ENCODE measurements at places on chromosomes 2 and 18.
A peak's percentile ranks its signal among the peaks of the same experiment; 100 is the strongest.

DNA sequence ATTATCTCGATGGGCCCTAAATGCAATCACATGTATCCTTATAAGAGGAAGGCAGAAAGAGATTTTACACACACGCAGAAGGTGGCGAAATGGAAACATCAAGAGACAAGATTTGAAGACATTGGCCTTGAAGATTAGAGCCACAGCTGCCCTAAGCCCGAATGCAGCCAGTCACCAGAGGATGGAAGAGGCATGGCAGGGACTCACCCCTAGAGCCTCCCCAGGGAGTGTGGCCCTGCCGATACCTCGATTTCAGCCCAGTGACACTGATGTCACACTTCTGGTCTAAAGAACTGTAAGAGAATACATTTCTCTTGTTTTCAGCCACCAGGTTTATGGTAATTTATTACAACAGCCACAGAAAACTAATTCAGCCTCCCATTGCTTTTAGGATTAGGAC lies 17.4 kb downstream of the TTC39C start:
- DNase-seq = no peak

DNA sequence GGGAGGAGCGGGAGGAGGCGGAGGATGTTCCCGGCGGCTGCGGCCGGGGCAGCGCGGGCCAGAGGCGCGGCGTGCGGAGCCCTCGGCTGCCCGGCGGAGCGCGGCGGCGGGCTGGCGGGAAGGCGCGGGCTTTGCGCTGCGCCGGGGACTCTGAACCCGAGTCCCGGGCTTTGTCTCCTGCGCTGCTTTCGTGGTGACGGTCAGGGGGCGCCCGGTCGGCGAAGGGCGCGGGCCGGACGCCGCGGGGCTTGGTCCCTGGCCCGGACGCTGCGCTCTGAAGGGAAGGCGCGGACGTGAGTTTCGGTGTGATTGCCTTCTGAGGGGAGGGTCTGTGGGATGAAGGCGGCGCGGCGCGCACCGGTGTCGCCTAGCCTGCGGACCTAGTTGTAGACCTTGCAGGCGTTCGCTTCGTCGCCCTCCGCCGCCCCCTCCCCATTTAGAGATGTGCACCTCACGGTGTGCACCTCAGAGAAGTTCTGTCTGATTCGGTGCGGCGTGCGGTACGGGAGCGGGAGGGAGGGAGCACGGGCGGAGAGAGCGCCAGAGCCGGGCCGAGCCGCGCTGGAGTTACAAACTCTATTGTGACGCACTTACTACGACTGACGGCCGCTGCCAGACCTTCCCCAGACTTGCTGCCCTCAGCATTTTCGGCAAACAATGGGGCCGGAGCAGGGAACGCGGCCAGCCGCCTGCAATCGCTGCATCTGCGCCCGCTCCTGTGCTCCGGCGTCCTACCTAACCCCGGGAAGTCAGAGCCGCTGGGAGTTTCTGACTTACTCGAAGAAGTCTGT lies 2.1 kb downstream of the BCL2L11 start:
- DNase-seq = peak; percentile 37

DNA sequence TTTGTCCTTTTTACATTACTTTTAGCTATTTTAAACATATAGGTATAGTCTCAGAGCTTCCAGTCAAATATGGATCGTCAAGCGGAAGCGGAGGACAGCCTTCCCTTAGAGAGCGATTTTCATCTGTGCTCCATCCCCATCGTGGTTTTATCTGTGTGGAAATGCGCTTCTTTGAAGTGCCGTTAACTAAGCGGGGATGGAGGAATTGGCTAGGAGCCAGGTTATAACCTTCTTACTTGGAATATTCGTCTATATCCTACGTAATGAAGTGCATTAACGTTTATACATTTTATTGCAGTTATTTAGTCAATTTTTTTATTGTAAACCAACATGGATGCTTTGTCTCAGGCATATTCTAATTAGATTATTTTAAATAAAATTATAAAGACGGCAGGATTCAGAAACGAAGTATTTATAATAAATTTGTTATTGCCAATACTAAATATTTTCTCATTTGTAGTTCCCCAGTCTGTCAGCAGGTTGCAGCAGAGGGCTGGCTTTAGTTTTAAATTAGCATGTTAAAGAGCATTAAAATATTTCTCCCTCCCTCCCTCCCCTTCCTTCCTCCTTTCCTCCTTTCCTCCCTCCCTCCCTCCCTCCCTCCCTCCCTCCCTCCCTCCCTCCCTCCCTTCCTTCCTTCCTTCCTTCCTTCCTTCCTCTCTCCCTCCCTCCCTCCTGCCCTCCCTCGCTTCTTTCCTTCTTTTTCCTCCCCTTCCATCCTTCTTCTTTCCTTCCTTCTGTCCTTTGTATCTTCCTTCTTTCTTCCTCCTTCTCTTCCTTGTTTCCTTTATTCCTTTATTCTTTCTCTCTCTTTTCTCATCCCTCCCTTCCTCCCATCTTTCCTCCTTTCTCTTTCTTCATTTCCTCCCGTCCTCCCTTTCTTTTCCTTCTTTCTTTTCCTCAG lies 80.6 kb upstream of the DOCK10 start:
- DNase-seq = peak; percentile 20

DNA sequence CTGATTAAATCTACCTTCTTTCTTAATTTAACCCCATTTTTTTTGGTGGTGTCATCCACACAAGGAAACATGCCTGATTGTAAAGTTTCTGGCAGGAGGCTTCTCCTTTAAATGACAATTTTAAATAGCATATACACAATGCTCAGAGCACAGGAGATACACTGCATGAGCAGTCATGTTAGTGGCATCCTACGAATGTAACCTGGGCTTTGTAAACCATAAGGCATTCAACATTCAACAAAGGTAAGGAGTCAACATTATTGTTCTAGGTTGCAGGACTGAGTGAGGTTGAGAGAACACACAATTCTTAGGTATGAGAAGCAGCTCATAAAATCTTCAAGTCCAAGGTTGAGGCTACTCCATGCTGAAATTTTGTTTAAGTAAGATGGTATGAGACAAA lies 266.6 kb upstream of the SIX2 start:
- DNase-seq = no peak

DNA sequence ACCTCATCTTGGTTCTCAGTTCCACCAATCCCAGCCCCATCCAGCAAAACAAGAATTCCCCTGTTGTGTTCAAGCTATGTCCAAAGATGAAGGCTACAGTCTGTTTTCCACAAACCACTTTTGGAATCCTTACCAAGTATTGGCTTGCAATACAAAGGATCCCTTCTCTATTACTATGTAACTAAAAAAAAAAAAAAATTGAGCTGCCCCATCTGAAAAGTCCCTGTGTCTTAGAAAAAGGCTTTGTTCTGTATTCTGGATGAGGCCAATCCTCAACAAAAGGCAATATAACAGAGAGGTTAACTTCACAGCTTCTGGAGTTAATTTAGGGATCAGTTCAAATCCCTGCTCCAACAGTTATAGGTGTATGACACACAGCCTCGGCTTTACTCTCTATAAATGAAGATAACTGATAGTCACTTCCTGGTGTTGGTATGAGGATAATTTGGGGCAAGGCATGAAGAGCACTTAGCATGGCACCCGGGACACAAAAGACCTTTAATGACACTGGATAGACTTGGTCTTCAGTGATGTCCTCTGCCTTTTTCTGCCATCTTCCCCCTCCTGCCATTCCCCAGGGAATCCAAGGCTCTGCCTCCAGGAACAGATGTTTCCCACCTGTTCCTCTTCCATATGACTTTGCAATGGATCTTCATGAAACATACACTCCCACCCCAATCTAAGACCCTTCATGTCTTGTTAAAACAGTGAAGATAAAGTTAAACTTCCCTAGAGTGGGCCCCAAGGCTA lies 61.2 kb upstream of the ATL2 start:
- DNase-seq = no peak

GRCh38 chr2:97745474-97746174 lies 32.2 kb downstream of the ZAP70 start:
- peak; percentile 69 for DNase-seq

DNA sequence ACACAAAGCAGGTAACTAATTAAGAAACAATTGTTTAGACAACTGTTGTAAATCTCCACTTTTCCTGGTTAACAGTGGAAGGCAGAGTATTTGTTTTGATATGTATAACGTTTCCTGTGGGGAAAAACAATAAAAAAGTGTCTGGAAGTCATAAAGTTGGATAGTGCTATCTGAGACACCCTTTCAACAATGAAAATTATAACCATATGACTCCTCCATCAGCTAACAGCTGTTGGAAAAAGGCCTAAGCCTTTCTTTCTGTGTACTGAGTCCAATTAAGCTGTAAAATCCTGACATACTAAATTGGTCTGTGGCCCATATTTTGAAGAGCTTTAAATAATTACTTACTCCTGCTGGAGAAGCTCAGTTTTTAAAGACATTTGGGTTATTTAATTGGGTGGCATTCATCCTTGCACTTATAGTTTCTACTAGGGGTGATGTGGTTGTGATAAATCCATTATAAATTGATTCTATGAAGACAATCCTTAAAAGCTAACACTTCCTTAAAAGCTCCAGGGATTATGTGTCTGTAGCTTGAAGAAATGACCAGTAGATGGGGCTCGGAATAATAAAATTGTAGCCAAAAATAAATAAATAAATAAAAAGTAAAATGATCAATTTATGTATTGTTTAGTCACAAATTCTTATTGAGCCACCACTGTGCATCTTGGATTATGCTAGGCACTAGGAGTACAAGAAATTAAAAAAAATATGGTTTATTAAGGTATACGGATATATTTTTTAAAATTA lies 698.1 kb upstream of the NXPH2 start:
- DNase-seq = no peak

DNA sequence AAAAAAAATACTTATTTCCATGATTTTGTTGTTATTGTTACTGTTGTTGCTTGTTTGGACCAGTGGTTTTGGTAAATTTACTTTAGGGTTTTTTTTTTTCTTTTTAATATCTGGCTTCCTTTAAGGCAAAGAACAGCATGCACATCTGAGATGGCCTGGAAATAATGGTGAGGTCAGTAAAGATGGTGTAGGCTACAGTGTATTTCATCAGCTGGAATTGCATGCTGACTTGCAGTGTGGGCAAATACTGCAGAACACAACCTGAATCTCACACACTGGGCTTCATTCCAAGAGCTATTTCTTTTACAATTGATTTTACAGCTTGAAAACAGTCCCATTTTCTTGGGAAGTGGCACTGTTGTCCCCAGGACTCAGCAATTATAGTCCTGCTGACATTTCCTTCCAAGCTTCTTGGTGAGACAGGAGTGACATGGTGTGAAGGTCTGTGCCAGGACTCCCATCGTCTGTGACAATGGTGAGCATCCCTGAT lies 376.1 kb upstream of the SOX11 start:
- no peak for DNase-seq

- DNase-seq = no peak
These were observed 298.2 kb downstream of the CDCA7 start for GRCh38 chr2:173652767-173653431.

Measured in activated naive CD4-positive, alpha-beta T cell treated with Interleukin-2 at 50 U/mL for 16 hours (primary cell).